SHP77 (cell line): ENCODE measurements at places on chromosomes 5 and 9.

- no peak for DNase-seq
These were observed 139.4 kb downstream of the GNAQ start for GRCh38 chr9:77892171-77892570.

DNA sequence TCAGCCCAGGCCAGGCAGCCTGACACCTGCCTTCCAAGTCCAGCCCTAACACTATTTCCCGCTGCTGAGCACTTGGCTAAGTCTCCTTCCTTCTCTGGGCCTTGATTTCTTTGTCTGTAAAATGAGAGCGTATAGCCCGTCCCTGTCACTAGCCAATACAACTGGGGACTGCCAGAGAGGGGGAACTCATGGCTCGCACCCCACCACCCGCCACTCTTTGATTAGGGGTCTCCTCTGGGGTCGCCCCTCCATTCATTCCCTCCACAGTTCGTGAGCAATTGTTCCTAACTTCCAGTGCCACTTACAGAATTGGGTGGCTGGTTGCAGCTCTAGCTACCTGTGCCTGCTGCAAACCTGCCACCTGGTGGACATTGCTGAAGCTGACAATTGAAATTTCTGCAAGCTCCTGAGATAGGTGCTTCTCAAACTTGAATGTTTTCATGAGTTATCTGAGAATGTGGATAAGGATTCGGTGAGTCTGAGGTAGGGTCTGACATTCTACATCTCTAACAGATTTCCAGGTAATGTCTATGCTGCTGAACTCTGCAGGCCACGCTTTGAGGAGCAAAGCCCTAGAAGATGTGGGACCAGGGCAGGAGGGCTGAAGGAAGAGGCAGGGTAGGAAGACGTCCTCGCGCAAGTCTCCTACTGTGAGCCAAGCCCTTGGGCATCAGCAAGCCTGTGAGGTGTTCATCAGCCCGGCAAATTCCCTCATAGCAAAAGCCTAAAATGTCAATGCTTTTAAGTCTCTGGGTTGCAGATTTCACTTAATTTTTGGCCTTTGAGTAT is 13.3 kb upstream of the RECK start:
- peak; percentile 11 for DNase-seq

GRCh38 chr5:14440582-14441431 is 140.8 kb upstream of the OTULINL start:
- peak; percentile 53 for DNase-seq

DNA sequence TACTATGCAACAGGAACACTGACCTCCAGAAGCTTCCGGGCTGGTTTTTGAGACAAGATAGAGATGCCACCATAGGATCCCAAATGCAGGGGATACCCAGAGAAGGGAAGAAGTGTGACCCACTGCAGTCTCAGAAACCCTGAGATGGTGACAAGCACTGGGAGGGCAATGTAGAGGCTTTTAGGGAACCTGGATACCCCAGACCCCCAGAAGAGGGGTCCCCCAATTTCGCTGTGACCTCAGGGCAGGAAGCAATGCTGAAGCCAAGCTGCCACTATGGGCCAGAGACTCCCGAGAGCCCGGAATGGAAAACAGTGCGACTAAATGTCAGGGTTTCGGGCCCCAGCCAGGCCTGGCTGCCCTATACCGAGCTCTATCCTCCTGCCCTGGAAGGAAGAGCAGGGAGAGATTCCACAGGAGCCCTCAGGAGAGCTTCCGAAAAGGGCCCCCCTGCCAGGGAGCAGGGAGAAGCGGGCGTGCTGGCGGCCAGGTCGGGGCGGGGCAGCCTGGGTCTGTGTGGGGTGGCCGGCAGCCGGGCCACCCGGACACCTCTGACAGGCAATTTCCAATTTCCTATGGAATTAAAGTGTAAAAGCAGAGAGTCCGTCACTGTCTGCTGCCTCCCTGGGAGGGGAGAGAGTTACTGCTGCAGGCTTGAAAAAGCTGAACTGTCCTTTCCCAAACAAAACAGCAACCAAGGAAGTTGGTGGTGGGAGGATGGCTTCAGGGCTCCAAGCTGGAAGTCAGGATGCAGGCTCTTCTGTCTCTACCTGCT is 154.2 kb downstream of the FGF18 start:
- DNase-seq: no peak

DNA sequence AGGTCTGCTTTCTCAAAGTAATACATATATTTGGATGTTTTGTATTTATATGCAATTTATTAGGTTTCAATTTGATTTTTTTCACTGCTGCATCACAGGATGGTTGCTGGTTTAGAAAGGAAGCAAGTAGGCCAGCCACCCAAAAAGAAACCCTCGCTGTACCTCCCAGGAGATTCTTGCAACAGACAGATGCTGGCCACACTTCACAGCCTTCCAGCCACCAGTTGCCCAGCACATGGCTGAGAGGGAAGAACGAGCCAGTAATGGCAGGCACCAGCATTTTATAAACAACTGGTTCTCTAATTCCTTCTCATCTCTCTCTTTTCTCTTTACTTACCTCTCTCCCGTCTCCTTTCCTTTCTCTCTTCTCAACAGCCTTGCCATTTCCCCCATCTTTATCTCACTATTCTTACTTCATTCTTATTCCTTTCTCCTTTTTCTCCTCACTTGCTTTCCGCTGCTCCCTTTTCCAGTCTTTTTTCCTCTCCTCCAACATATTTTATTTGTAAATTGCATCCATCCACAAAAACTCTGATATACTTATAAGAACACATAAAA is 38.9 kb downstream of the EFNA5 start:
- DNase-seq: no peak

GRCh38 chr5:137105351-137106035 is 393.6 kb downstream of the SPOCK1 start:
- DNase-seq: no peak

GRCh38 chr9:8857926-8858595 is 1058.5 kb upstream of the DMAC1 start:
- DNase-seq: no peak

DNA sequence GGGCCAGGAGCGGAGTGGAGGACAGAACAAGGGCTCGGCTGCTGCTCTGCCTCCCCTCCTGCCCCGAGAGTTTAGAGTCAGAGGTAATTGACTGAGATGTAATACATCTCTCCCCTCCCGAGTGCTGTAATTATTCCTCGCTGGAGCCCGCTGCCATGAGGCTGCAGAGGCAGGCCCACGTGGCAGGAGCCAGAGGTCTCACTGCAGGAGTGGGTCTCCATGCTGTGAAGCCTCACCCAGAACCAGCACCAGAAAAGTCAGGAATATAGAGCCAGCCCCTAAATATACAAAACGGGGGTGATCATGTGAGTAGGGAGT is 2.5 kb downstream of the FAM163B start:
- no peak for DNase-seq

GRCh38 chr9:20832775-20833174 is 148.7 kb downstream of the FOCAD start:
- DNase-seq: no peak

- DNase-seq: no peak
These were observed 141.3 kb upstream of the ZNF366 start for GRCh38 chr5:72648480-72648879.

- DNase-seq: no peak
These were observed 13.0 kb upstream of the TPM2 start for GRCh38 chr9:35702696-35703095.

DNA sequence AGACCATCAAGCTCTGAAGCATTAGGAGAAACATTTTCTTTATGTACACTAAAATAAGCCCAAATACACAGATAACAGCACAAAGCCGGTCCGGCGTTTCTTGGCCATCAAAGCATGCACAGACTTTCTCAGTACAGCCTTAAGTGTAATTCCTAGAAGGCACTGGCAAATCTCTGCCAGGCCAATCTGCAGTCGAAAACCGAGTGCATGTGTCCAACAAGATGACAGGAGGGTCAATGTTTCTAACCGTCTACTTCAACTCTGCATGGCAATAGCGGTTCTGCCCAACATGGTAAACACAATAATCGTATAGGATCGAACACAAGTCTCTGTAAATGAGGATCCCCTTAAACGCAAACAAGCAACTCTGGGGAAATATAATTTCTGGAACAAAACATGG is 1.1 kb downstream of the ARL15 start:
- DNase-seq: no peak

DNA sequence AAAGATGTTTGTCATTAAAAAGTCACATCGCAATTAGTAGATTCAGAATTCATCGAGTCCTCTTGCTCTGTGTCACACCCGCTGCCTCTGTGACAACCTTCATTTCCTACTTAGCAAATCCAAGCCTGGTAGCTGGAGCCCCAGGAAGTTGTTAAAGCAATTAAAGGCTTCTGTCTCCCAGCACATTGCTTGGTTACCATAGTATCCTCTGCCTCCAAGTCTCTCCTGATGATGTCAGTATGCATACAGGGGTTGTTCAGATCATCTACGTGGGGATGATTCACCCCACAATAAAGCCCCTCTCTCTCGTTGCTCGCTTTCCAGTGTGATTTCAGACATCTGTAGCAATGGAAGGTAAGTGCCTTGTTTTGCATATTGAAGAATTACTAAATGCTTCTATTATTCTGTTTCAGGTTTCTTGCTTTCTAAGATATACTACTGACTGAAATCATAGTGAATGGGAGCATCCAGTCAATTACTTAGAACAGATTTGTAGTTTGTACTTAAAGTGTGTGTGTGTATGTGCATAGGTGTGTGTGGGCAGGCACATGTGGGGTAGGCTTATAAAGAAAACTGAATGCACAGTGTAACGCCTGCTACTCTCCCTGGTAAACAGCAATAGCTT is 52.9 kb downstream of the PAM start:
- peak; percentile 91 for DNase-seq

DNA sequence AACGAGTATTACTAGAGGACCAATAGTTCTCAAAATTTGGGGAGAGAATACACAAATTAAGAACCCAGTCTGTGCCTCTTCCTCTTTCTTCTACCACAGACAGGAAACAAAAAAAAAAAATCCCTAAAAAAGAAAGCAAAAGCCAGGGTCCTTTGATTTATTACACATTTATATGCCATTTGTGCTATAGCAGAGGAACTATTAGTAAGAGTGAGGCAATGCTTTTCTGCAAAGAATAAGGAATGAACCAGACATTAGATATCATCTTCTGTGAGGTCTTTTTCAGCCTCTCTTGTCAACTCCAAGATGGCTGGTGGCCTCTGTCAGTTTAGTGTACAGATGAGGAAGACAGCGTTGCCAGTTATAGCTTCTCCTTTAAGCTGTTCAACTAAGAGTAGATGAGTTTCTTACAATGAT is 127.6 kb downstream of the RFX3 start:
- no peak for DNase-seq

- DNase-seq: no peak
These were observed 212.5 kb downstream of the DEPDC1B start for GRCh38 chr5:60487476-60487875.

DNA sequence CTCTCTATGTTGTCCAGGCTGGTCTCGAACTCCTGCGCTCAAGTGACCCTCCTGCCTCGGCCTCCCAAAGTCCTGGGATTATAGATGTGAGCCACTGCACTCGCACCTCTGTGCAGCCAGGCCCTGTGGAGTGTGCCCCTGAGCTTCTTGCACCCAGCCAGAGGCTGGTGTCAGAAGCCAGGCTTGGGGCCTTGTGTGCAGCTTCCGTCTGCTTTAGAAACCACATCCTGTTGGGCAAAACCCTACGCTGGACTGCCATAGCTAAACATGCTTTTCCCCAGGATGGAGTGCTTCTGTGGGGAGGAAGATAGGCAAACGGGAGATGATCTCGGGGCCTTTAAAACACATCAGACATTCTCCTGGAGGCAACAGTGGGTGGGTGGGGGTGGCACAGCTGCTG is 40.1 kb downstream of the PRRT1B start:
- no peak for DNase-seq

DNA sequence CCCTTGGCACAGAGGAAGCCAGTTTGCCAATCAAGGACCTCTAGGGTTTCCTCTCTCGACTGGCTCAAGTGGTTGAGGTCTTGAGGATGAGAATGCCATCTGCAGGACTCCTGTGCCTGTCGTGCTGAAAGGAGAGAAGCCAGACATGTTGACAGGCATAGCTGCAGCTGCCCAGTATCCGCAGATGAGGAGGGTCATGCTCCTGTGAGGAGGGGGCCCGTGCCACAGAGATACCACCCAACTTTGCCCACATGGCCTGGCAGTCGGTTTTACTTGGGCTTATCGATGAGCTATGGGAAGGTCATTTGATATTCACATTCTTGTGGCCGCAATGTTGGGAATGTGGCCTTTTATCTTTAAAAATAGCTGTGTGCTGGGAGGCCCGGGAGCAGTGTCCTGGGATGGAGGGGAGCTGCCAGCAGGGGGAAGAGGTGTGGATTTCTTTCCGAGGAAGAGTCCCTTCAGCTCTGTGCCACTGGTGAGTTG is 17.4 kb downstream of the FRMPD1 start:
- DNase-seq: peak; percentile 7

DNA sequence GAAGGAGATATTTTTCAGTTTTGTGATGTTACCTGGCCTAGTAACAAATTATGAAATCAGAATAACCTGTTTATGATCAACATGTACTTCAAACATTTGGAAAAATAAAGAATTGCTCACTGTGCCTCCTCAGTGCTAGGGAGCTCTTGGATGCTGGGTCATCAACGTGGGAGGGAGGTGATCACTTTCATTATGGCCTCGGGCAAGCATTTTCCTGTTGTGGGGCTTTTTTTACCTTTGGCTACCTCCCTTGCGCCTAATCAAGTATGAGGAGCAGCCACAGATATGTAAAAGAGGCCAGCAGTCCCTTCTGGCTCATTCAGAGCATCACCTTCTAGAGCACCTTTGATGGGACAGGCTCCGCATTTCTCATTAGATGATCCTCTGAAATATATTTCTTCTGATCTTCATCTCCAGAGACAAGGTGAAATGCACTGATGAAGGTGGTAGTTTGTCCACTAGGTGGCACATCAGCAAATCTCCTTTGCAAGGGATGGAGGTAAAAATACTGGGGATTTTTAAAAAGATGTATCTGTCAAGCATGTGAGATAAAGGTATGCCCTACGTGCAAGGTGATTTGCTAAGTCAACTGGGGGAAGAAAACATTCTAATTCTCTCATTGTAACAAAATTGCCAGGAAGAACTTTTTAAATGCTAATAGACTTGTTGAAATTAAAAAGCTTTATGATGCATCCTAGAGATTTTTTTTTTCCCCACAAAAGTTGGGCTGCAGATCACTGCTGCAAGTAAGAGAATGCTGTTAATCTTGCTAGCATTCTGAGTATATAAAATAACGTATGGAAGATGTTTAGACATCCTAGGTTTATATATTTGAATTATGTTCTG is 218.2 kb downstream of the MAST4 start:
- DNase-seq: peak; percentile 36

DNA sequence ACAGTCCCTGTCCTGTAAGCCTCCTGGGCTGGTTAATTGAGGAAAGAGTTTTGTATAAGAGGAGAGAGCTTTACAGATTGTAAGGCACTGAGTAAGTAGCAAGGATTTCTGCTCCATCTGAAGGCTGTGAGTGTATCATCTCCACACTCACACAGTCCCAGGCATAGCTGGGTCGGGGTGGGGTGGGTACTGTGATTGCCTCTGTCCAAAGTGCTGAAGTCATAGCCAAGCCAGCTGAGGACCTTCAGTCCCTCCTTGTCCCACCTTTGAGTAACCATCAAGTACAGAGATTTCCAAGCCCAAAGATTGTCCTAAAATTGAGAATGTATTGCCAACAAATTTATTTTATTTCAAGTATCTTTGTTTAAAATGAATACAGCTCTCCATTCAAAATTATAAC is 5.5 kb upstream of the DNAJB5 start:
- no peak for DNase-seq
